ENCODE measurements at places on chromosomes 1 and 21. TPM values are rescaled to one million over a fixed set of nuclear protein-coding genes. Genes with fewer than 3 reads are reported as not detected.
A peak's percentile ranks its signal among the peaks of the same experiment; 100 is the strongest.

DNA sequence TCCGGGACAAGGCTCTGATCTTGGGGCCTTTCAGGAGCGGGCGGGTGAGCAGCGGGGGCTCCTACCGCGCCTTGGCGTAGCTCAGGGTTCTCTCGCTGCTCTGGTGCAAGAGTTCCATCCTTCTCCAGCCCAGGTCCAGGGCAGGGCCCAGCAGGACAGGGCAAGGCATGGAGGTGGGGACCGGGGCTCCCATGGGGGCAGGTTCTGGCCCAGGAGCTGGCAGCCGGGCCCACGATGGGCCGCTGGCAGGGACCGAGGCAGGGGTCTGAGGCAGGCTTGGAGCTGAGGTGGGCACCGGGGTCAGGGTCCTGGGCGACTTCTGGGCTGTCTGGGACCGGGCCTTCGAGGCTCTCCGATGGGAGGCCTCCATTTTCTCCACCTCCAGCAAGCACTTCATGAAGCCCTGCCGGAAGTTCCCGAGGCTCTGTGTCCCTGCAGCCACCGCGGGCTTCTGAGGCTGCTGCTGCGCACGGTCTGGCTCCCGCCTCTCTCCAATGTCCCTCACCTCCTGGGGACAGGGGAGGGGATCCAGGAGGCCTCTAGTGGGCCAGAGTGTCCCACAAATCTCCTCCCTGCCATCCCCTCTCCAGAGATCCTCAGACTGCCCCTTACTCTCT lies 27.6 kb downstream of the SPATA21 start:
- no peak for DNase-seq

DNA sequence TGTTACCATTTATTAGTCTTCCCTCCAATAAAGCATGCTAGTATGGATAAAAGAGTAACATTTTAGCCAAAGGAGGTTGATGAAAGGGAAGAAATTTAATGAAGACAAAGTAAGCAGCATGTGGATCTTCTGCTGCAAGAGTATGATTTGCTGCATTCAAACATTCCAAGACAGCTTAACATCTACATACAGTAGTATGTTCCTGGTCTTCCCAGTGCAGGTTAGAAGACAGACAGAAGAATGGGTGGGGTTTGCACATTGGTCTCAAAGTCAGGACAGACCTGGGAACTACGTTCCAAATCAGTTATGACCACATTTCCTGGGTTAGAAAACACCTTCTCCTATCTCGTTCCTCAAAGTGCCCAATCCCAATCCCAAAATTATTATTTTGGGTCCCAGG lies 43.3 kb downstream of the PUM1 start:
- no peak for DNase-seq

DNA sequence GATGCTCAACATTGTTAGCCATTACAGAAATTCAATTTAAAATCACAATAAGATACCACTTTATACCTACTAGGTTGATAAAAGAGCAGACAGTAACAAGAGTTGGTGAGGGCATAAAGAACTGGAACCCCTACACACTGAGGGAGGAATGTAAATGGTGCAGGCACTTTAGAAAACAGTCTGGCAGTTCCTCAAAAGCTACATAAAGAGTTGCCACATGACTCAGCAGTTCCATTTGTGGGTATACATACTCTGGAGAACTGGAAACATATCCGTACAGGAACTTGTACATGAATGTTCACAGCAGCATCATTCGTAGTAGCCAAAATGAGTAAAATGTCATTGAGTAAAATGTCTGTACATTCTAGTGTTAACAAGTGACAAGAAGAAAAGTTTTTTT lies 17.0 kb downstream of the NSL1 start:
- DNase-seq: peak; percentile 68

DNA sequence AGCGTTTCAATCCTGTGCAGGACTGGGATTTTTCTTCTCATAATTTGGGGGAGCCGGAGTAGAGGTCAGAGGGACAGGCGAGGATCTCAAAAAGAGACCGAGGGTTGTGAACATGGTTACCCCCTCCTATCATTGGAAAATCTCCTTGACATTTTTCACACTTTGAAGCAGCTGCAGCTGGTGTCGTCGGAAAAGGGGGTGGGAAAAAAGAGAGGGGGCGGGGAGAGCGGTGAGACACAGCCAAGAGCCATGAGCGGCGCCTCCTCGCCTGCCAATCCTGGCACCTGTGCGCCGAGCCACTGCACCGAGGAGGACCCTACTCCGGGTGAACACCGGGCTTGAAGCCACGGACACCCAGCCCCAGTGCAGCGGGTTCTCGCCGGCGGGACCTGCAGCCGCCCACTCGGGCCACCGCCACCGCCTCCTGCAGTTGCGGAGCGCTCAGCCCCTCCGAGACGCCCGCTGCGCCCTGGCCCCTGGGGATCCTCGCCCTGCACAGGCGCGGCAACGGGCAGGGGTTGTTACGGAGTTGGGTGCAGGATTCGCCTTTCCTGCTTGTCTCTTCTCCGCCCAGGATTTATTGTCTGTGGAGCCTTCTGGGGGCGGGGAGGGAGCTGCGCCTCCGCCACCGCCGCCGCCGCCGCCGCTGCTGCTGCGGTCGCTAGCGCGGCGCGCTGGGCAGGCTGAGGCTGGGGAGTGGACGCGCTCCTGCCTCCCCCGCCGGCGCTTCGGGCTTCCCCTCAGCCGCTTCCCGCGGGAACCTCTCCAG lies at the start of gene LRRC7:
LRRC7 (plus strand) TSS at position 271 of the 769 bp plus-strand sequence. CDS start 718 bp downstream, outside the sequence.
- peak; percentile 18 for DNase-seq

- no peak for DNase-seq
Measured at GRCh38 chr1:246425139-246425794, 81.8 kb downstream of the SMYD3 start.

GRCh38 chr1:87880764-87881163 lies 552.1 kb downstream of the LMO4 start:
- peak; percentile 15 for DNase-seq

DNA sequence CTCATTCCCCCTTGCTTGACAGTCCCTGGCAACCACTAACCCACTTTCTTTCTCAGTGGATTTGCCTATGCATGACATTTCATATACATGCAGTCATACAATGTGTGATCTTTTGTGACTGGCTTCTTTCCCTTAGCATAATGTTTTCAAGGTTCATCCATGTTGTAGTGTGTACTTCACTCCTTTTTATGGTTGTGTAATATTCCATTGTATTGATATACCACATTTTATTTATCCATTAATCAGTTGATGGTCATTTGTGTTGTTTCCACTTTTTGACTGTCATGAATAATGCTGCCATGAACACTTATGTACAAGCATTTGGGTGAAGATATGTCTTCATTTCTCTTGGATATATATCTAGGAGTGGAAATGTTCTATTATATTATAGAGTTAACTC lies 127.7 kb upstream of the GRIK3 start:
- DNase-seq: no peak

DNA sequence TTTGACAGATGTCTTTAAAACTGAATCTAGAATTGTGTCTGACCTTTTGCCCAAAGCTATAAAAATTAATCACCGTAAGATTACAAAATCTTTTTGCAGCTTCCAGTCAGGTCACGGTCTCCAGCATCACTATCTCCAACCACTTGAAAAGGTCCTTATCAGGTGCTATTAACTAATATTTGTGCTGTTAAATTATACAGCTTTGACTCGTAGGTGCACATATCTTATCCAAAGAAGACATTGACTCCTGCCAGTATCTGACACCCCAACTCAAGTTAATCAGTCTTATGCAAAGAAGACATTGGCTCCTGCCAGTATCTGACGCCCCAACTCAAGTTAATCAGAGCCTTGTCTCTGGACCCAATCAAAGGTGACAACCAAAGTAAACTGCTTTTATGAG lies 19.9 kb upstream of the LYPD8 start:
- DNase-seq: no peak

GRCh38 chr1:91404151-91405012 lies at the start of gene HFM1:
Gene HFM1, minus strand, starts transcription at chr1:91404837. Its CDS starts 3,755 bp downstream, at chr1:91401082.
- DNase-seq: peak; percentile 67

DNA sequence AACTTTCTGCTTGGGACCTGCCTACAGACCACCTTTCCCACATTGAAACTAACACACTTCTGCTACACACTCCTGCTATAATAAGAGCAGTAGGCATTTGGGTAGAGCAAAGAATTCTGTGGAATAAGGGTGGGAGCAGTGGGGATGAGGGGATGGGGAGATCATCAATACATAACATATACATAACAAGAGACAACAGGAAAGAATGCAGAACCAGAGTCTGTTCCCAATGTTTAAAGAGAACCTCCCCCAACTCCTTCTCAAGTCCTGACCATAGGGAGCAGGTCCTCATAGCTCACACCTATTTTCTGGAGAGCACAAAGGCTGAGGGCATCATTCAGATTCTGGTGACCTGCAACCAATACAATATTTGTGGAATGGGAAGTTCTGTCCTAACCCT lies 121.6 kb upstream of the BARHL2 start:
- DNase-seq: no peak

DNA sequence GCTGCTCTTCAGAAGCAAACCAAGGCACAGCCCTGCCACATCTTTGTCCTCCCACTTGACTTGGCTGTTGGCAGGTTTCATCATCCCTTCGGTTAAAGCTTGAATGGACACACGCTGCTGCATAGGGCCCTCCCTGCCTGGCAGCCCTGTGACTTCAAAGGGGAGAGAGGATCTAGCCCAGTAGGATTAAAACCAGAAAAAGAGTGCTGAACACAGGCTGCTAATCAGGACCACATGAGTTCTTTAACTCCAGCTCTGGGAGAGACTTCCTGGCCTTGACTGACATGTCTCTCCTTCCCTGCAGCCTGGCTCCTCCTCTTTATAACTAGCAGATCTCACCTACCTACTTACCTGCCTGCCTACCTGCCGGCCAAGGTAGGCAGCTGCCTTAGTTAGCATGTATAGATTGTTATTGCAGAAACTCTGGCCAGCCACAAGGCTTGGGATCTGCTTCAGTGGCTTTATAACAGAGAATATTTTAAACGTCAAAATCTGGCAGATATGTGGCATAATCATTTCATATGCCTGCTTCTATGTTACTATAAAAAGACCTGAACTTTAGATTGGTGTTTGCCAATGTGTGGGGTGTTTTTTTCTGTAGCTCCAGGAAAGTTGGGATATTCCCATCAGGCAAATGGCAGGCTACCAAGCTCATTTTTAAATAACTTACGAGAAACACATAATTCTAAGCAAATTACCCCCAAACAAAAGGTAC lies 49.4 kb downstream of the ERG start:
- peak; percentile 33 for DNase-seq

- DNase-seq: no peak
Measured at GRCh38 chr21:29185172-29185571, 54.7 kb downstream of the MAP3K7CL start.

DNA sequence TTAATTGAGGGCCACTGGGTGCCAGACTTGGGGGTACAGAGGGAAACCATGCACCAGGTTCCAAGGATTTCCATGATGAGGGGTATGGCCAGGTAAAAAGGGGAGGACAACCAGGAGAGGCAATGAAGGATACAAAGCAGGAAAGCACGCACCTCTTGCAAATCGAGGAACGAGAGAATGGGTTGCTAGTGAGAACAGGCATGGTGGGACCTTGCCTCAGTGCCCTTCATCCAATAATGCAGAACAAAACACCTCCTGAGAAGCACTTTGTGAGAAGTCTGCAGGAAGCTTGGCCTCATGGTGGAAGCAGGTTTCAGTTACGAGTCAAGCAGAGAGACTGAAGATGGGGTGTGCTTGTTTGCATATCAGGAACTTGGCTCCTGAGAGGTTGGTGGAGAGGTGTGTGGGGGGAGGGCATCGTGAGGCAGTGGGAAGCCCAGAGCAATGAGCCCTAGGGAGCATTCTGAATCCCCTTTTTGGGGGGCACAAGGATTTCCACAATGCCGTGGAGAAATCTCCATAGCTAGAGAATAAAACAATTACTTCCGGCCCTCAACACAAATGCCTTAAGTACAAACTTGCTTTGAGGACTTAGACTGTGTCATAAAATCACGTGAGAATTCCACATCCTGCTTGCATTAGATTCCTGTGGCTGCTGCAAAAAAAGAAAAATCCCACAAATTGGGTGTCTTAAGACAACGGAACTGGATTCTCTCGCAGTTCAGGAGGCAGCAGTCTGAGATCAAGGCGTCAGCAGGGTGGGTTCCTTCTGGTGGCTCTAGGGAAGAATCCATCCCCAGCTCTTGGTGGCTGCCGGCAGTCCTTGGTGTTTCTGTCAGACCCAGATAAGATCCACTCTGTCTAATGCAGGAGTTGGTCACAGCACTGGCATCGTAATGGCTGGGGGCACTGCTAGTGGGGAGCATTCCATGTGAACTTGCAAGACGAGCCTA lies 54.9 kb upstream of the BACE2 start:
- DNase-seq: peak; percentile 39

GRCh38 chr1:169681140-169681539 lies 30.3 kb downstream of the SELL start:
- DNase-seq: no peak

- peak; percentile 28 for DNase-seq
Measured at GRCh38 chr1:232227306-232227705, 402.6 kb downstream of the SIPA1L2 start.

DNA sequence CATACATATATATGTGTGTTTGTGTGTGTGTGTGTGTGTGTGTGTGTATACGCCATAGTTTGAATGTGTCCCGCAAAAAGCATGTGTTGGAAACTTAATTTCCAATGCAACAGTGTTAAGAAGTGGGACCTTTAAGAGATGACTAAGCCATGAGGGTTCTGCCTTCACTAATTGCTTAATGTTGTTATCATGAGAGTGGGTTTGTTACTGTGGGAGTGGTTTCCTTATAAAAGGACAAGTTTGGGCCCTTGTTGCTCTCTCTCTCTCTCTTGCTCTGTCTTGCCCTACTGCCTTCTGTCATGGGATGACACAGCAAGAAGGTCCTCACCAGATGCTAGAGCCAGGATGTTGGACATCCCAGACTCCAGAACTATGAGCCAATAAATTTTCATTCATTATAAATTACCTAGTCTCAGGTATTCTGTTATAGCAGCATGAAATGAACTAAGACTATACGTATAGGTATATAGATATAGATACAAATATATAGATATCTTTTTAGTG lies 103.8 kb upstream of the ZC3H11B start:
- DNase-seq: no peak

The PIK3C2B gene
- 37.3 TPM for total RNA-seq

The CLEC20A gene
- 0.09 TPM for total RNA-seq

The CFAP107 gene
- not detected for total RNA-seq

The SMPDL3B gene
- 0.68 TPM for total RNA-seq

The DNAJC28 gene
- total RNA-seq: 2.6 TPM

The LINGO4 gene
- total RNA-seq: not detected

The BARHL2 gene
- total RNA-seq: not detected

The SHISAL2A gene
- total RNA-seq: not detected

The GPN2 gene
- total RNA-seq: 9.4 TPM

The SMIM1 gene
- total RNA-seq: 0.56 TPM

The KIAA0040 gene
- 25.7 TPM for total RNA-seq

The HRNR gene
- not detected for total RNA-seq

Measured in dermis blood vessel endothelial cell (primary cell).